ENCODE measurements at places on chromosomes 11 and 22. TPM values are rescaled to one million over a fixed set of nuclear protein-coding genes. Genes with fewer than 3 reads are reported as not detected.
A peak's percentile ranks its signal among the peaks of the same experiment; 100 is the strongest.

Gene CHST1
- total RNA-seq: 4.9 TPM

Gene ADAMTS8
- 24.1 TPM for total RNA-seq

Gene TMPRSS6
- total RNA-seq: 1.5 TPM

Gene SLC15A3
- 13.4 TPM for total RNA-seq

Gene OR4D5
- not detected for total RNA-seq

Gene RAB38
- 1.0 TPM for total RNA-seq

- DNase-seq: no peak
Measured at GRCh38 chr22:39471381-39472141, 14.7 kb downstream of the MGAT3 start.

GRCh38 chr11:131770801-131771200 is 400.4 kb downstream of the NTM start:
- DNase-seq: no peak

GRCh38 chr22:39128508-39128907 is 24.0 kb downstream of the CBX7 start:
- no peak for DNase-seq

DNA sequence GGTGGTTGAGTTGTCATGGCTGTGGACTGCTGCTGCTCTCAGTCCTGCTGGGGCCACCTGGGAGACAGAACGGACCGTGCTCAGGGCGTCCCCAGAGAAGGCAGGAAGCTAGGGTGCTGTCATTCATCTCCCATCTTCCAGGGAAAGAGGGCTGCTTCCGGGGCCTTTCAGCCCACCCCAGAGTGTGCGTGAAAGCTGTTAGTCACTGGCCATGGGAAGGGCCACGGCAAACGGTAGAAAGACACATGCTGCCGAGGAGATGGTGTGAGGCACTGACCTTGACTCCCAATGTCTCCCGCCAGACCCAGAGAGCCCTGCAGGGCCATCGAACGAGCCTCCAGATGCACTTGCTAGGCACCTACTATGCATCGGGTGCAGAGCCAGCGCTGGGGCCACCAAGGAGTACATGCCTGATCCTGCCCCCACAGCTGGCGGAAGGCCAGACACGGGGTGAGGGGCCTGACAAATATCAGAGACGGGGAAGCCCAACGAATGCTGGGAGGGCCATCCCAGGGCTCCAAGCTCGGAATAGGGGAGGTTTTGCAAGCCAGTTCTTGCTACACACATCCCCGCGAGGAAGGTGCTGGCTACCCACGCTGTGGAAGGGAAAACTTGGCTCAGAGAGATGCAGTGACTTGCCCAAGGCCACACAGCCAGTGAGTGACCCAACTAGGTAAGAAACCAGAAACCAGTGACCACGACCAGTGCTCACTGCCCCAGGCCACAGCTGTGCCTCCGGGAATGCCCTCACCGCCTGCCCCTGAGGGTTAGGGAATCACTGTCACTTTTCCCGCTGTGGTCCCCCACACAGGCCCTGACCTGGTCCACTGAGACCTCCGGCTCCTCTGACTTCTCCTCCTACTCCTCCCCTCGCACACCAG is 10.1 kb downstream of the RAC2 start:
- no peak for DNase-seq

DNA sequence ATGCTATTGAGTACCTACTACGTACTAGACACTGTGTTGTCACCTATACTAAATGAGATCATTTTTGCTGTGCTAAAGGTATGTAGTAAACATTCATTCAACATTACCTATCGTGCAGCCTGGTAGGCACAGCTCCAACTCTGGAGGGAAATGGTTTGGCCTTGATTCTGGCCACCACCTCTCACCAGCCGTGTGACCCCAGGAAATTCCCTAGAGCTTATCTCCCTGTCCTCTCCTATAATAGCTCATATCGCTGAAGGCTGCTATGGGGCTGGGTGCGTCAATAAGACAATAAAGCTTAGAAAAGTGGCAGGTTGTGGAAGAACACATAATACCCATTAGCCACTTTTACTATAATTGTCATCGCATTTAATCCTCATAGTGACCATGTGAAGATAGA is 107.5 kb downstream of the MYO18B start:
- no peak for DNase-seq

- DNase-seq: peak; percentile 17
Measured at GRCh38 chr11:115439385-115439784, 64.8 kb downstream of the CADM1 start.

GRCh38 chr11:126339073-126339862 is 16.2 kb upstream of the ST3GAL4 start:
- DNase-seq: no peak

- DNase-seq: no peak
Measured at GRCh38 chr22:17483688-17484372, 79.5 kb upstream of the SLC25A18 start.

Measured in stomach (tissue), 19 donors.